ENCODE measurements at places on chromosomes 4 and X. TPM values are rescaled to one million over a fixed set of nuclear protein-coding genes. Genes with fewer than 3 reads are reported as not detected.

GRCh38 chrX:54492340-54492739 is 3.7 kb downstream of the FGD1 start:
- no peak overlapping the region for H3K27ac ChIP-seq
- no peak overlapping the region for H3K4me3 ChIP-seq
- no peaks in the 10 kb centered on the region for H3K36me3 ChIP-seq
- no peaks in the 10 kb centered on the region for H3K27me3 ChIP-seq
- peaks cover 11% of the 10 kb centered on the region for H3K4me1 ChIP-seq

- no peak for DNase-seq
- no peaks in the 10 kb centered on the region for H3K4me1 ChIP-seq
- no peak overlapping the region for H3K27ac ChIP-seq
- no peaks in the 10 kb centered on the region for H3K36me3 ChIP-seq
- no peak overlapping the region for H3K4me3 ChIP-seq
These were observed 25.5 kb upstream of the GPAT3 start for GRCh38 chr4:83510442-83510841.

Gene FGA
- not detected for total RNA-seq

Gene CCSER1
- 3.4 TPM for total RNA-seq
